ENCODE measurements at places on chromosomes 13 and 19.

GRCh38 chr13:103898481-103898880, 832.3 kb upstream of the SLC10A2 start:
- DNase-seq: no peak

- no peak for DNase-seq
These were observed 267.5 kb upstream of the KLHL1 start for GRCh38 chr13:70375718-70376117.

GRCh38 chr19:294946-295686, 3.9 kb upstream of the PLPP2 start:
- DNase-seq: peak; percentile 28

- no peak for DNase-seq
These were observed 2659.4 kb upstream of the PCDH20 start for GRCh38 chr13:64074971-64075474.

Measured in activated T-helper 9 cell treated with anti-CD3 and anti-CD28 coated beads, Interleukin-2, amount 50 U/mL, for 16 hours (primary cell).